Stimulated activated CD8-positive, alpha-beta memory T cell treated with anti-CD3 and anti-CD28 coated beads, Interleukin-7, amount 100 ng/mL, for 1 hour (primary cell): ENCODE measurements at places on chromosomes 5 and 9.
A peak's percentile ranks its signal among the peaks of the same experiment; 100 is the strongest.

DNA sequence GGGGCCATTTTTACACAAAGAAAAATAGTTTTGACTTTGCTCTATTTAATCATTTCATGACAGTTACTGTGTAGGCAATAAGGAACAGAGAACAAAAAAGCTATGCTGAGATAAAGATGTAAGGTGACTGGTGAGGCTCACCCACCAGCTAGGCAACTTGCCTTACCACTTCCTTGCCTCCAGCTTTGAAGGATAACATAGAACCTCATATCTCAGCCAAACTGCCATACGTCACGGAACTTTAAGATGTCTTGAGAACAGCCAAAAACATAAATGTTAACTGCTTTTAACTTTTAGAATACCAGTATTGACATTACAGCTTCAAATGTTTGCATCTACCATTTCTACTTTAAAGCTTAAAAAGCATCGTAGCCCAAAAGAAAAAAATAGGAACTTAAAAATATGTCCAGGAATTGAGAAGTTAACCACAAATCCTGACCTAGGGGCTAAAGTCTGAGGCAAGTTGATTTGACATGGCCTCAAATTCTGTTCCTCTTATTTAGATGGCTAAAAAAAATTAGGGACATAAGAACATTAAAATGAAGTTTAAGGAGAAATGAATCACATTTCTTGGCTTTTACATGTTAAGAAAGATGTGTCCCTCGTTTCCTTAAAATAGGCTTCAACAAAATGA lies 7.7 kb upstream of the GCNT4 start:
- no peak for DNase-seq

GRCh38 chr5:53917095-53917494 lies 356.7 kb downstream of the NDUFS4 start:
- DNase-seq = no peak

GRCh38 chr9:22008717-22009505 lies at the start of gene CDKN2B:
TSS of gene CDKN2B (minus strand) at chr9:22009305. CDS start at chr9:22008953, 352 bp downstream.
- DNase-seq = no peak

GRCh38 chr5:101728933-101729332 lies 567.2 kb downstream of the SLCO4C1 start:
- DNase-seq = no peak

DNA sequence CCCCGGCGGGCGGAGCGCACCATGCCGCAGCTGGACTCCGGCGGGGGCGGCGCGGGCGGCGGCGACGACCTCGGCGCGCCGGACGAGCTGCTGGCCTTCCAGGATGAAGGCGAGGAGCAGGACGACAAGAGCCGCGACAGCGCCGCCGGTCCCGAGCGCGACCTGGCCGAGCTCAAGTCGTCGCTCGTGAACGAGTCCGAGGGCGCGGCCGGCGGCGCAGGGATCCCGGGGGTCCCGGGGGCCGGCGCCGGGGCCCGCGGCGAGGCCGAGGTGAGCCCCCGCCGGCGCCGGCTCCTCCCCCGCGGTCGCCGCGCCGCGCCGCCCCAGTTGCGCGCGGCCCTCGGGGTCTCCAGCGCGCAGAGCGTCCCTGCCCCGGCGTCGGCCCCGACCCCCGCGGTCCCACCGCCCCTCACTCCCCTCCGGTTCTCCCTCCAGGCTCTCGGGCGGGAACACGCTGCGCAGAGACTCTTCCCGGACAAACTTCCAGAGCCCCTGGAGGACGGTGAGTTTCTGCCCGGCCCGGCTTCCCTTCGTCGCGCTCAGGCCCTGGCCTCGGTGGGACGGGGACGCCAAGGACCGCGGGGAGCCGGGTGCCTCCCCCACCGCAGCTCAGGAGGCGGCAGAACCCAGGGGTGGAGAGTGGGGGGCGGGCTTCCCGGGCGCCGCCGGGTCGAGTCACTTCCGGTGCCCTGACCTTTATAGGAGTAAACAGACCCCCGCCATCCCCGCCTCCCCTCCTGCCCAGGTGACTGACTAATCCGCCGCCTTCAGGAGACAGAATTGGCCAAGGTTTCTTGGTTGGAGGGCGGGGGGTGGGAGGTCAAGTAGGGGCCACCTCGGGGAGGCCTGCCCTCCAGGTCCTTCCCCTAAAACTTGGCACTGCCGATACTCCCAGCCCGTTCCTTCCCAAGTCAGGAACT lies 665 bp downstream of the TCF7 start:
- DNase-seq = peak; percentile 60

GRCh38 chr5:125685771-125686170 lies 737.4 kb upstream of the GRAMD2B start:
- no peak for DNase-seq

DNA sequence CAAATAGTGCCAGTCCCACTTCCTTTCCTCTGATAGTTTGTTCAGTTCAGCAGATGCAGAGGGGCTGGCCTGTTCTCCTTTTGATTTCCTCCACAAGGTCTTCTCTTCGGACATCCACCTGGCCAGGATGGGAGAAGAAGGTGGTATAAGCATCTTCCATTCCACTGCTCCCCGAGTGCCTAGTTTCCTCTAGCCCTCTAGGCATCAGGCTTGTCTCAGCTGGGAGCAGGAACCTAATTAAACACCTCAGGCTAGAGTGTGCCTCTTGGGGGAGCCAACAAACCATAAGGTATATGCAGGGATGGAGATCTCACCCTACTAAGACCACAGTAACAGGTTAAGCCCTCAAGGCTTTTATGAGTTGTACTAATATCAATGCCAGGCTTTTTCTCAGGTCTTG lies 835 bp upstream of the DND1 start:
- DNase-seq = no peak

DNA sequence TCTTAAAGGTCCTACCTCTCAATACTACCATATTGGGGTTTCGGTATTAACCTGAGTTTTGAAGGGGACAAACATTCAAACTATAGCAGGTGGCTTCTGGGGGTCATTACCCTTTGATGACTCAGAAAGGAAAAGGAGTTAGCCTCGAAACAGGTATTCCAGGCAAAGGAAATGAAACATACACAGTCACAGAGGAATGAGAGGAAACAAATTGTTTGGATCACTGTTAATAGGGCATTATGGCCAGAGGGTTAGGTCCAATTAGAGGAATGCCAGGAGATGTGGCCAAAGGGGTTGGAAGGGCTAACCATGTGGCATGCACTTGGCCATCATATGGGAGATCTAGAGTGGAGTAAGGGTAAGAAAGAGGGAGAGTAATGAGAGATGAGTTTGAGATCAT lies 23.9 kb upstream of the NIM1K start:
- DNase-seq = no peak
